ENCODE measurements at places on chromosomes 6 and 20.

DNA sequence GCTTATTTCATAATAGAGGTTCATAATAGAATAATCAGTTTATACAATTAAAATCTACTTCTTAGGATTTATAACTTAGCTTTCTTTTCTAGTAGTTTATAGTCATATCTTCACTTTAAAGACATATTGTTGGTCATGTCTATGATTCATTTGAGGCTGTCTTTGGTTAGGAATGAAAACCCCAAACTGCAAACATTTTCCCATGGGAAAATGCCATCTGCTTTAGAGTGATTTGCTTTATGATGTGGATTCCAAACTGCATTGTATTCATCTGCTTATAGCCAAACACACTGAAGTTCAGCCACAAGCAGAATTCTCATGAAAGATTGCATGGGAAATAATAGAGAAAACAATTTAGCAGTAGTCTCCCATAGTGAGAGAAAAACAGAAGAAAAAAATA lies 128.0 kb downstream of the RFPL4B start:
- peak; percentile 73 for DNase-seq

GRCh38 chr20:48669946-48670605 lies 157.7 kb downstream of the PREX1 start:
- DNase-seq: peak; percentile 66

DNA sequence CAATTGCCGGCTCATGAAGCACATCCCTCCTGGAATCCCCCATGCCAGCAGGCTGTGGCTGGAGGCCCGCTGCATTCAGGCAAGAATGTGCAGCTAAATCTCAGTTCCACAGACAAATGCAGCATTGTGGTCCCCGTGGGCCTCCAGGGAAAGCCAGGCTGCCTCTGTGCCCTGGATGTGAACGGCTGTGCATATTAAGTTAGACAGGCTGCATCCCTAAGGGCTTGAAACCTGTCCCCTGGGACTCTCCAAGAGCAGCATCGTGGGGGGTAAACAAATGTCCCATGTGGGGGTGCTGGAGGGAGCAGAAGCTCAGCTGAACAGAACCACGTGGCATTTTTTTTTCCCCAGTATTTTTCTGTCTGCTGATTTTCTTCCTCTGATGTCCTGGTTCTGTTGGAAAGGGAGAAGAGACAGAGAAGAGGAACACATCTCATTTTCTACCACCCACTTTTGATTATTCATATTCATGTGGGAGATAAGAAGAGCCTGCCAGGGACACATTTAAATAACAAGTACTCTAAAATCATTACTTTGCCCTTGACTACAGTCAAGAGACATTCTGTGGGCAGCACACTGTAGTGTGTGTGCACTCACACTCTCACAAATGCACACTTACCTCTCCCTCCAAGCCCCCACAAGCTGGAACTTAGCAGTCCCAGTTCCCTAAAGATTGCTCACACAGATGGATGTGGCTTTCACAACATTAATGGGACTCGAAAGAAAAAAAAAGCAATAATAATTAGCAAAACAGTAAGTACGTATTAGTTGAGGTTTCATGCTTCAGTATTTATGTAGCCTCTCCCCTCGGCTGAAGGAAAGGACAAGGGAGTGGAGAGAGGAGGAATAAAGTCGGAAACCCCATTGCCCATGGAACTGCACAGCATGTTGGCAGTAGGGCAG lies 16.9 kb downstream of the GFOD1 start:
- no peak for DNase-seq

GRCh38 chr6:132962936-132963868 lies 148.8 kb downstream of the RPS12 start:
- no peak for DNase-seq

GRCh38 chr6:1016329-1017302 lies 295.3 kb upstream of the FOXQ1 start:
- no peak for DNase-seq

Measured in osteoblast (primary cell).